ENCODE measurements at places on chromosomes 12 and 14. TPM values are rescaled to one million over a fixed set of nuclear protein-coding genes. Genes with fewer than 3 reads are reported as not detected.

The MTA1 gene
- 49.2 TPM for total RNA-seq

The OR5AU1 gene
- not detected for total RNA-seq

The RHEBL1 gene
- total RNA-seq = not detected

The TMEM63C gene
- 14.7 TPM for total RNA-seq

The NID2 gene
- 830 TPM for total RNA-seq

The TAS2R9 gene
- not detected for total RNA-seq

The NPC2 gene
- total RNA-seq = 281 TPM

The EFS gene
- total RNA-seq = 43.8 TPM

The ZNF10 gene
- total RNA-seq = 4.4 TPM

The PTPN6 gene
- 21.2 TPM for total RNA-seq

The YY1 gene
- 47.1 TPM for total RNA-seq

The RIN3 gene
- 4.7 TPM for total RNA-seq

The GRIN2B gene
- total RNA-seq = 0.33 TPM
